ENCODE measurements at places on chromosomes 4 and X.

GRCh38 chrX:805103-805670 is 174.6 kb downstream of the SHOX start:
- peak; percentile 30 for DNase-seq

- peak; percentile 86 for DNase-seq
Observed at GRCh38 chr4:106502106-106502699, 133.6 kb upstream of the GIMD1 start.

GRCh38 chrX:40539214-40540142 is 41.3 kb upstream of the ATP6AP2 start:
- DNase-seq: peak; percentile 71

- no peak for DNase-seq
Observed at GRCh38 chr4:125369098-125369497, 54.3 kb downstream of the FAT4 start.

- DNase-seq: no peak
Observed at GRCh38 chr4:128854433-128854832, 44.9 kb downstream of the JADE1 start.

DNA sequence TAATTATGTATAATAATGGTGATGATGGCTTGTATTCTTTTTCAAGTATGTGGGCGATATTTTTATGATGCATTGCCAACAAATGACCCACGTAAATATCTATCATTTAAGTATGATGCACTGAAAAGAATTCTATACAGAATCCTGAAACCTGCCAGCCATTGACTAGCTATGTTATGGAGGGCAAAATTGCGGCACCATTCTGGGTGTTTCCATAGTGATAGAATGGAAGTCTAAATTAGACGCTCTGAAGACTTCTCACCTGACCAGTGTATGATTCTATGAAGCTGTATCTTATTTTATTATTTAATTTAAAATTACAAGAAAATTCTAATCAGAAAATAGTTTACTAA is 677 bp upstream of the CENPC start:
- DNase-seq: peak; percentile 8

DNA sequence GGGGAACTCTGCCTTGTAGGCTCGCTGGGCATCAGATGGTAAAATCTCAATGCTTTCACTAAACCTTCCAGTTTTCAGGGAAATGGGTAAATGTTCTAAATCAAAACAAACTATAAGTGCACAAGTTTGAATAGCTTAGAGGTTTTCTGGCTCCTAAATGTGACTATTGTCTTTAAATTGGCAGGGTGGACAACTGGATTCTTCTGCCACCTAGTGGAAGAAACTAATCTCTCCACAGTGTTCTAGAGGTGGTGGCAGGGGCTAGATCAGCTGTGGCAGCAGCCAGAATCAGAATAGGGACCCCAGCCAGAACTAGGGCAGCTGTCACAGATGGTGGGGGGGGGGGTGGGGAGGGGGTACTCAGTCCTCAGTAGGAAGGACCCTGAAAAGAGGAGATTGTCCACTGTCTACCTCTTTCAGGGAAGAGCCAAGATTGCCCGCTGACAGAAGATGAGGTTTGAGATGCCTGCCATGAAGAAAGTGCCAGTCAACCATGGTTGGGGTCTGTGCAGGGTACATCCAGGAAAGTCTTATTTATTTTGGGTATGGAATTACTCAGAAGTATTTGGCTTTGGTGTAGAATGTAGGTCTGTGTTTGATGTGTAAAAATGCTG is 201.4 kb downstream of the CCNG2 start:
- DNase-seq: peak; percentile 73

- DNase-seq: no peak
Observed at GRCh38 chr4:128322986-128323385, 35.4 kb upstream of the PGRMC2 start.

GRCh38 chr4:151940291-151940690 is 179.5 kb upstream of the GATB start:
- DNase-seq: no peak

DNA sequence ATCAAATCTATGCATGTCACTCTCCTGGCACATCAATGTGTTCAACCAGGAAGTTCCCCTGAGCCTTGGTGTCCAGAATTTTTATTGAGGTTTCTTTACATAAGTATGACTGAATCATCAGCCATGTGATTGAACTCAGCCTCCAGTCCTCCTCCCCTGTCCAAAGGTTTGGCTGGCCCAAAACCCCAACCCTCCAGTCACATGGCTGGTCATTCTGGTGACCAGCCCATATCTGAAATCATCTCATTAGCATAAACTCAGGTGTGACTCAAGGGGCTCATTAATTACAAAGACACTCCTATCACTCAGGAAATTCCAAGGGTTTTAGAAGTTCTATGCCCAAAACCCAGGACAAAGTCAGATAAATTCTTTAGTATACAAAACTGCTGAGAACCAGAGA is 20.6 kb upstream of the SUPT20HL2 start:
- DNase-seq: no peak

GRCh38 chr4:55931833-55932232 is 16.9 kb upstream of the CEP135 start:
- no peak for DNase-seq

- DNase-seq: peak; percentile 47
Observed at GRCh38 chrX:115562480-115562847, 1.5 kb downstream of the PLS3 start.
